Neural crest cell (in vitro differentiated cells): ENCODE measurements at places on chromosomes 13 and 19.
A peak's percentile ranks its signal among the peaks of the same experiment; 100 is the strongest.

DNA sequence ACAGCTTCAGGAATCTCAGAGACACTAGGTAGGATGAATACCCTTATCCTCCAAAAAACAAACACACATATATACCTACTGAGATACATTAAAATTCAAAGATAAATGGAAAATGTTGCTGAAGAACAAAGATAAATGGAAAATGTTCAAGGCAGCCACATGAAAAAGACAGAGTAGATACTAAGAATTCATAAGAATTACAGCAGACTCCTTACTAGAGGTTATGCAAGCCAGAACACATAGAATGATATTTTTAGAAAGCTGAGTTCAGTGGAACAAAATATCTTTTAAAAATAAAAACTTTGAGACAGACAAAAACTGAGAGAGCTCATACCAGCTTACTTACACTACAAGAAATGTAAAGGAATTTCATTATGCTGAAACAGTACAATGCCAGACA lies 35.6 kb downstream of the UCHL3 start:
- H3K27ac ChIP-seq = no peak overlapping the region
- H3K4me3 ChIP-seq = no peak overlapping the region
- no peaks in the 10 kb centered on the region for H3K27me3 ChIP-seq
- peaks cover 30% of the 10 kb centered on the region for H3K36me3 ChIP-seq

- no peak for DNase-seq
- H3K27ac ChIP-seq = peak overlapping the region; percentile 93
- H3K36me3 ChIP-seq = peaks cover 18% of the 10 kb centered on the region
- H3K4me3 ChIP-seq = peak overlapping the region; percentile 92
- H3K4me1 ChIP-seq = peaks cover 41% of the 10 kb centered on the region
- peaks cover 5% of the 10 kb centered on the region for H3K27me3 ChIP-seq
Measured at GRCh38 chr19:12733369-12734214, 892 bp downstream of the TRIR start.

GRCh38 chr13:30866677-30867076 lies 39.4 kb upstream of the MEDAG start:
- H3K27ac ChIP-seq = no peak overlapping the region
- peaks cover 58% of the 10 kb centered on the region for H3K4me1 ChIP-seq
- H3K36me3 ChIP-seq = no peaks in the 10 kb centered on the region
- DNase-seq = no peak

DNA sequence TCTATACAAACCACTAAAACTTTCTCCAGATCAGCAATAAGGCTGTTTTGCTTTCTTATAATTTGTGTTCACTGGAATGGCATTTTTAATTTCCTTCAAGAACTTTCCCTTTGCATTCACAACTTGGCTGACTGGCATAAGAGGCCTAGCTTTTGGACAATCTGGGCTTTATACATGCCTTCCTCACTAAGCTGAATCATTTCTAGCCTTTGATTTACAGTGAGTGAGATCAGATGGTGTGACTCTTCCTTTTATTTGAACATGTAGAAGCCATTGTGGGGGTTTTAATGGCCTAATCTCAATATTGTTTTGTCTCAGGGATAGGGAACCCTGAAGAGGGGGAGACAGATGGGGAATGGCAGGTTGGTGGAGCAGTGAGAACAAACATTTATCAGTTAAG lies 82.7 kb downstream of the FOXO1 start:
- peaks cover 14% of the 10 kb centered on the region for H3K36me3 ChIP-seq
- no peaks in the 10 kb centered on the region for H3K27me3 ChIP-seq
- DNase-seq = no peak

DNA sequence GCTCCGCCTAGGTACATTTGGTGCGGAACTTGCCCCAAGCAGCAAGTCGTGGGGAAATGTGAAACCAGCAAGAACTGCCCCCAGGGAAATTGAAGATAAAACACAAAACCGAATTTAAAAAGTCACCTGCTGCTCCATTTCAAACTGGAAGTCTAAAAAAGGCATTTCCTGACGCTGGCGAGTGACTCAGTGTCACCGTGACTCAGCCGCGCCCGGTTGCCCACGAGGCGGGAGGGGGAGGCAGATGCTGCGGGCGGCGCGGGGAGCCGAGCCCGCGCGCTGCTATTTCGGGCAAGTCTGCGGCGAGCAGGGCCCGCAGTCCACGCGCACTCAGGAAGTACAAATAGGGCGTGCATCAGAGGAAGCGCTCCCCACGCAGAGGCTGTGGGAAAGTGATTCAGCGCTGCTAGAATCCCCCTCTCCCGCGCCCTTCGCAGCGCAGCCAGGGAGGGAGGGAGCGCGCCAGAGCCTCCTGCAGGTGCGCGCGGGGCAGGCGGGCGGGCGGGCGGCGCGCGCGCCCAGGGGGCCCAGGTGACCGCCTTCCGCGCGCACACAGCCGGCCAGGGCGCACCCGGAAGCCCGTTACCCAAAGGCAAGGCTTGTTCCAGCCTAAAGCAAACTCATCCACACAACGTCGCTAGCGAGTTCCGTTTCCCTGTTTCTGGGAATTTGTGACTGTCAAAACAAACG lies 168.8 kb downstream of the COL4A1 start:
- peaks cover 33% of the 10 kb centered on the region for H3K4me1 ChIP-seq
- H3K36me3 ChIP-seq = peaks cover 10% of the 10 kb centered on the region
- H3K27ac ChIP-seq = no peak overlapping the region
